Bronchus fibroblast of lung (primary cell): ENCODE measurements at places on chromosomes 2 and 18. TPM values are rescaled to one million over a fixed set of nuclear protein-coding genes. Genes with fewer than 3 reads are reported as not detected.

Gene SNRNP200
- 60.5 and 65.0 TPM in 2 replicates for total RNA-seq

Gene MOCOS
- 6.1 and 6.4 TPM in 2 replicates for total RNA-seq

Gene SIGLEC15
- 0.67 and 1.3 TPM in 2 replicates for total RNA-seq

Gene EHD3
- total RNA-seq = 22.7 and 22.9 TPM in 2 replicates

Gene PRKAG3
- not detected in 2 replicates for total RNA-seq

Gene TTR
- total RNA-seq = not detected in 2 replicates

Gene PXDN
- 153 and 161 TPM in 2 replicates for total RNA-seq

Gene YES1
- 103 and 111 TPM in 2 replicates for total RNA-seq

Gene TUBB8B
- total RNA-seq = not detected in 2 replicates

Gene RAX
- not detected in 2 replicates for total RNA-seq

Gene KLF11
- total RNA-seq = 3.5 and 3.7 TPM in 2 replicates

Gene SERPINE2
- 14.0 and 14.4 TPM in 2 replicates for total RNA-seq

Gene IL1A
- under 0.01 TPM in 1 of 2 replicates, not detected in the other for total RNA-seq

Gene EVX2
- not detected in 2 replicates for total RNA-seq

Gene PLEK
- total RNA-seq = under 0.01 TPM in 1 of 2 replicates, not detected in the other

Gene SLC4A3
- 1.3 and 1.8 TPM in 2 replicates for total RNA-seq

Gene SP9
- not detected in 2 replicates for total RNA-seq

Gene GPR35
- total RNA-seq = under 0.01 and 0.15 TPM in 2 replicates

Gene RAB6D
- not detected in 2 replicates for total RNA-seq

Gene MC4R
- 0.15 TPM in 1 of 2 replicates, not detected in the other for total RNA-seq

Gene ALKAL2
- total RNA-seq = not detected in 2 replicates

Gene GAL3ST2
- total RNA-seq = not detected in 2 replicates

Gene ZNF396
- total RNA-seq = 0.67 and 0.89 TPM in 2 replicates

Gene REEP1
- 0.67 TPM in 1 of 2 replicates, not detected in the other for total RNA-seq
